ENCODE measurements at places on chromosomes 16 and 17. TPM values are rescaled to one million over a fixed set of nuclear protein-coding genes. Genes with fewer than 3 reads are reported as not detected.

- peak; percentile 88 for DNase-seq
Measured at GRCh38 chr16:30896261-30896888, at the start of gene CTF1. Gene CTF1 (plus strand): TSS chr16:30896614. CDS start chr16:30896644, 30 bp downstream.

- DNase-seq = no peak
Measured at GRCh38 chr17:81599719-81600486, 37.0 kb downstream of the NPLOC4 start.

GRCh38 chr16:14378689-14379467 lies 251.2 kb downstream of the PARN start:
- DNase-seq = no peak

- no peak for DNase-seq
Measured at GRCh38 chr17:75902406-75902805, 2.3 kb downstream of the MRPL38 start.

- no peak for DNase-seq
Measured at GRCh38 chr17:47703671-47704070, 9.7 kb downstream of the TBKBP1 start.

GRCh38 chr16:57472665-57473060 lies 10.2 kb downstream of the POLR2C start:
- DNase-seq = no peak

DNA sequence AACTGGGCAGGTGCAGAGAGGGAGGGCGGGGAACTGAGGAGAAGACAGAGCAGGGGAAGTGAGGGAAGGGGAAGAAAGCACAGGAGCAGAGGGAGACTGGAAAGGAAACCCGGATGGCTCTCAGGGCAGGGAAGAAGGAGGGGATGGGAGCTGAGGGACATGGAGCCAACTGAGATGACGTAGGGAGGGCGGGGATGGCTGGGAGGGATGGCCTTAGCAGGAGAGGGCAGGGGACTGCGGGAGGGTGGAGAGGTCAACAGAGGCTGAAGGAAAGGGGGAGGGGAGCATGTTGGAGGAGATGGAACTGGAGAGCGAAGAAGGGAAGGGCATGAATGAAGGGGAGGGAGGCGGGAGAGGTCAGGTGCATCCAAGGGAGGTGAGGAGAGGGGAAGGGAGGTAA lies 81.9 kb downstream of the KCNJ12 start:
- DNase-seq = no peak

- no peak for DNase-seq
Measured at GRCh38 chr16:76232704-76233103, 44.5 kb upstream of the CNTNAP4 start.

- no peak for DNase-seq
Measured at GRCh38 chr17:9839433-9839832, 13.7 kb downstream of the GLP2R start.

DNA sequence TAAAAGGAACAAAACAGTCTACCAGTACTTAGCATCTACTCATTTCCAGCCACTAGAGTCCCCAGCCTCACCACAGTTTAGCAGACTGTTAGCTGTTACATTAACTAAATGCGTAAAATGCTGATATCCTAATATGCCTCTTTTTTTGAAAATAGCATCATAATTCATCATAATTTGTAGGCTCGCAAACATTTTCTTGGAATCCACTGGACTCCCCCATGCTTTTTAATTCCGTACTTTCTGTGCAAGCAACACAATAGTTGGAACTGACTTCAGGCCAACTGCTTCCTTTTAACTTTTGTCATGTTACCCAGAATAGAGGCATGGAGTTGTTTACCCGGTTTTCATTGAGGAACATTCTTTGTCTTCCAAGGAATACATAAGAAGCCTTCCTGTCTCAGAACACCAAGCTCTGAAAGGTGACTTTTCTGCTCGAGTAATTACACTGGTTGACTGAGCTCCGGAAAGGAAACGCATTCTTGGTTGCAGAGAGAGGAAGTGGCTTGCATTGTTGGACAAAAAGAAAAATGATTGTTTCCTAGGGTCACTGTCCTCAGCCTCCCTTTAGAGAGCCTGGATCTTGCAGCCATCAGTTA lies 30.9 kb upstream of the SEC14L1 start:
- DNase-seq = no peak

DNA sequence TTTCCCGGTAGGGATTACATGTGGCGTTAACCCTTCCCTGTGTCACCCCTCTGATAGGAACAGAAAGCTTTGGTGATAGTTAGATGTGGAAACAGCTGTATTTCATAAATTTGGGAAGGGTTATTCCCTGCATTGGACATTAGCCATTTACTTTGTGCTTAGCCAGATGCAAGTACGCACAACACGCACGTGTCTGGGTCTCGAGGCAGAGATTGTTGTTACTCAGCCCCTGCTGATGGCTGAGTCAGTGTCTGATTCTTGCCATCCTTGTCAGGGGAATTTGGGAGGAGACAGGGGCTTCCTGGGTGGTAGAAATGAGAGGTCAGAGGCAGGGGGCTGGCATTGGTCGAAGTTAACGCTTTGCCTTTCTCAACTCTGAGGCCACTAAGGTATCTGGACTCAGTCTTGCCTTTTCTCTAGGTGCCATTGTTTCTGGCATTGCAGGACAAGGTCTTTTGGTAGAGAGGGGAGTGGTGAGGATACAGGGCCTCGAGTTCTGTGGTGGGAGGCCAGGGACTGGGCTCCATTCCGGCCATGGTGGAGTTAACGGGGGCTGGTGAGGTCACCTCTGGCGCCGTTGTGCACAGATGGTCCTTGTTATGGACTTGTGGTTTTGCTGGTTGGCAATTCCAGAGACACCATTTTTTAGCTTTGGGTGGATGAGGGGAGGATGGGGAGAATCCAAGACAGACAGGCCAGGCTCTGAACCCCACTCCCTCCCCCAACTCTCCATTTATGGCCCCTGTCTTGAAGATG lies 8.2 kb downstream of the MMP2 start:
- peak; percentile 91 for DNase-seq

- DNase-seq = peak; percentile 60
Measured at GRCh38 chr17:607361-608147, 107.1 kb downstream of the VPS53 start.

The LRRC75A gene
- 0.51 TPM for total RNA-seq

The ABCC12 gene
- total RNA-seq = 0.05 TPM

The FBXL16 gene
- total RNA-seq = 0.51 TPM

All from myocyte (in vitro differentiated cells).